ENCODE measurements at places on chromosomes 6 and 20.

DNA sequence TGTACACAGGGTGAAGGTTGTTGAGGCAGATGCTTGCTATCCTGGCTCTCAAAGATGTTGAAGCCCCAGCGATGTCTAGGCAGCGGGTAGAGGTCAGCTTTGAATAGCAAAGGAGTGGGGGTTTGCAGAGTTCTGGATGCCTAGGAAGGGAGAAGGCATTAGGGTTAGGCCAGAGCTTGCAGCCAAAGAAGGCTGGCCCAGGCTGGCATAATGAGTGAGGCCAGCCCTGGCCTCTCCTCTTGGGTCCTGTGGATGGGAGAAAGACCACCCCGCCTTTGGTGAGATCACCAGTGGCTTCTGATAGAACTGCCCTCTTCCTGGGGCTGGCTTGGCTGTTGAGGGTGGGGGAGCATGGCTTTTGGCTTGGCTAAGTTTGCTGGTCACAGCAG lies 406 bp upstream of the WFDC5 start:
- no peak for DNase-seq

GRCh38 chr6:85402922-85403321 lies 47.0 kb upstream of the NT5E start:
- no peak for DNase-seq

DNA sequence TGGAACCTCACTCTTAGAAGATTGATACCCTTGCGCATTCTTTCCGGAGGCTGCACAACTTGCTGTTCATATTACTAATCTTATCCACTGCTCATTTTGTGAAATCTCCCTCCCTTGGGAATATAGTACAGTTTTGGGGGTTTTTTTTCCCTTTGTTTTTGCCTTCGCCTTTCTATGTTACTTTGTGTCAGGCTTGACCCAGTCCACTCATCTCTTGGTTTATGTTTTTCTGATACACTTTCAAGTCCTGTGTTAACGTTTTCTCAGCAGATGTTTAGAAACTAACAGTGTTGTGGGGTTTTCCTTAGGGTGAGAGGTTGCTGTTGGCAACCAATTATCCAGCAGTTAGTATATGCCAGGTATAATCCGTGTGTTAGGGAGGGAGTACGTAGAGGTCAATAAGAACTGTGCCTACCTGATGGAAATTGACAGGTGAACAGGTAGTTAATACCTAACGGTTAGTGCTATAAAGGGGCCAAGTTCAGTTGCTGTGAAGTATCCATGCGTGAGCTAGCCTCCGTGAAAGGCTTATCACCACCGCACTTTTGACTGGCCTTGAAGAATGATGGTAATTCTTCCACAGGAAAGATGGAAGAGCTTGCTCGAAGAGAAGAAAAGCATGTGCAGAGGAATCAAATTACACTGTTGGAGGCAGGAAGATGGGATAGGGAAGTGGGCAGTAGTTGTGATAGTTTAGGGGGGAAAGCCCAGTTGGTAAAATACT lies 1.4 kb downstream of the NFYA start:
- no peak for DNase-seq

DNA sequence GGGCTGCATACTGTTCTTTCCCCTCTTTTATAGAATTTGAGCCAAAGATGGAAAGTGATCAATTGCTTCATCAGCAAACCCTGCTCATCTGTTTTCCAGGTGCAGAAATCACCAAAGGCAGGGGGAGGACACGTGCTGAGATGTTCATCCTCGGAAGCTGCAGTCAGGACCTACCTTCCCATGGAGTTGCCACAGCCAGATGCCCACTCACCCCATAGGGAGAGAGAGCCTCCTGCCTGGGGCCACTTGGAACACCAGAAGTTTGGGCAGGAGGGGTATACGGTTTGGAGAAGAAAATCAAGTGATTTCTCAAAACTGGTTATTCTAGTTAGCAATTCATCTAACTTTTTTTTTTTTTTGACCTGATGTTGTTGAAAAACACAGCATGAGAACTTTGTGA lies 5.3 kb upstream of the CST7 start:
- DNase-seq = no peak

- DNase-seq = no peak
These were observed 217.1 kb downstream of the ANKRD60 start for GRCh38 chr20:58011106-58011946.

- DNase-seq = no peak
These were observed 3.7 kb downstream of the NRN1 start for GRCh38 chr6:6002848-6003620.

DNA sequence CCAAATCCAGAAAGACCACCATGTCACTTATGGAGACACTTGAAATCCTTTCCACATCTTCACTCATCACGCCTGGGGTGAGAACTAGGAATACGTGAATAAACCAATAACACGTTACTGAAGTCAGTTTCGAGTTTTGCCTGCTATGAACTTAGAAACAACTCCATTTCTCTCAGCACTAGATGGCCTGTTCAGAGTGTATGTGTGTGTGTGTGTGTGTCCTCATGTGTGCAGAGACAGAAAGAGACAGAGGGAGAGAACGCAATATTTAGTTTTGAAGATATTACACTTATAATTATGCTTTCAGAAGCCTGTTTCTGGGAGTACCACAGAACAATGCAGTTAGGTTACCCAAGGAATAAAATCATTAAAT lies 81.2 kb upstream of the CCN6 start:
- DNase-seq = no peak

DNA sequence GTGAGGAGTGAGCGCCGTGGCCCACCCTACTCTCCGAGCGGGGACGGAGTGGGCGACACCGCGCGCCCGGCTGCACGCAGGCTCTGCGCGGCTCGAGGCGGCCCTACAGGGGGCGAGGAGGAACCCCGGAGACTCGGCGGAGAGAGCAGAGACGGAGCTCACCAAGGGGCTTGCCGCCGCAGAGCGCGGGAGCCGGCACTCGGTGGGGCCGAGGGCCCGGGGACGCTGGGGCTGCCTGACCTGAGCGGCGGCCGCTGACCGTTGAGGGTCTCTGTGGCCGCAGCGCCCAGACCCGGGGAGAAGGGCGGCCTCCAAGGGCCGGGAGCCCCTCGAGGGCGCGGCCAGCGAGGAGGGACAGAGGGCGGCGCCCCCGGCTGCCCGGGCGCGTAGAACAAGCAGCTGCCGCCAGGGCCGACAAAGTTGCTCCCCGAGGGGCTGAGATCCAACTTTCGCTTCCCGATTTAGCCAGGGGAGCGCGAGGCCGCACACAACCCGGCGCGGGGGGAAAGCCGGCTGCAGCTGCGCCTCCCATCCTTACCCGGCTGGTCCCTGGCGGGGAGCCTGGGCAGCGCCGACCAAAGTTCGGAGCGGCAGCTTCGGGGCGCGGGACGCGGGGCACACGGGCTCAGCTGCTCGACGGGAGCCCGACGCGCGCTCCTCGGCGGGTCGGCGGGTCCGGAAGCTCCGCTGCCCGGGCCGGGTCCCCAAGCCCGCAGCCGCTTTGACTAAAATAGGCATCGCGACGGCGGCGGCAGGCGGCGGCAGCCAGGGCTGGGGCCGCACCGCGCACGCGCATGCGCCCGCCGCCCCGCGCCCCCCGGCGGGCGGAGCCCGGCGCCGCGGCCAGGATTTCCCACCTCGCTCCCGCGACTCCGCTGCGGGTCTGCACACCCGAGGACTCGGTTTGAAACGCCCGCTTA lies 43.1 kb downstream of the POPDC3 start:
- DNase-seq = peak; percentile 85

GRCh38 chr6:31903957-31904356 lies 2.1 kb upstream of the ZBTB12 start:
- DNase-seq = no peak

DNA sequence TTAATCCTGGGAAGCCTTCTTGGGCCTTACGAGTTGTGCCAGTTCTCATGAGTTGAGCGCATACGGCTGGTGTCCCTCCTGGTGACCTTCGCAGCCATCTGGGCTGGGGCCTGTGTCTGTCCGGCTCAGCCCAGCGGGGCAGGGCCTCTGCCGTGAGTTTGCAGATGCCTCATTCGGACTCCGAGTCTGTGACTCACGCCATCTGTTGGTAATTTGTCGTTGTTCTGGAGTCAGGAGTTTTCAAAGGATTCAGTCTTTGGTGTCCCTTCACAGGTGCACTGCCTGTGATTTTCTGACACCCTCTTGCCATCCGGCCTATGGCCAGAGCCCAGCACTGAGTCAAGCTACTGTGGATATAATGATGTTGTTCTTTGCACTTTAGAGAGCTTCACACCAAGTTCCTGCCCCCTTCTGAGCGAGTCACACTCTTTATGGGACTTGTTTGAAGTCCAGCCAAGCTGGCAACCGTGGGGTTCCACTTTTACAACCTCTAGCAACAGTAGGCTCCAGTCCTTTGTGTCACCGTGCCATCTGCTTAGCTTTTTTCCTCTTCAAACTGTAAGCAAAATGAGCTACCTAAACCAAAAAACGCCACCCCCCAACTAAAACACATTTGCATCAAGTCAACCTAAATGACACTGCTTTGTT lies 175.6 kb downstream of the AIG1 start:
- DNase-seq = peak; percentile 91

DNA sequence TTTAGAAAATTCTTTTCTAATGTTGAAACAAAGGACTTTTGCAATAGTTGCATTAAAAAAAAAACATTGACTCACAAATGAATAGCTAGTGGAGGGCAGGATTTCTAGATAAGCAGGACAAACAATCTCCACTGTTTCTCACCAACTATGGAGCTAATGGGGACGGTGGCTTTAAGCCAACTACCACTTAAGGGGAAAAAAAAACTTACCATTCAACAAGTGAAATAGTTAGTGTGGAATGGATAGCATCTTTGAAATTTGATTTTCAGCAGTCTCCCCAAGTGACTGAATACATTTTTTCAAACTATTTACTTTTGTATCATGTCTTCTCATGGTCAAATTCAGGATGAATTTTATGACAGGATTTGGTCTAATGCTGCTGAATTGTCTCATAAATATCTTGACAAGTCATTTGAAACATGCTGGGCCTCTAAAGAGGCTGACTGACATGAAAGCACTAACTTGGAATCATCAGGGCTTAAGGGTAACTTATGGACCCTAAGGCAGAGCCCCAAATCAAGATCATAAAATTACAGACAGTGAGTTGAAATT lies 100.5 kb downstream of the EYA4 start:
- DNase-seq = no peak

DNA sequence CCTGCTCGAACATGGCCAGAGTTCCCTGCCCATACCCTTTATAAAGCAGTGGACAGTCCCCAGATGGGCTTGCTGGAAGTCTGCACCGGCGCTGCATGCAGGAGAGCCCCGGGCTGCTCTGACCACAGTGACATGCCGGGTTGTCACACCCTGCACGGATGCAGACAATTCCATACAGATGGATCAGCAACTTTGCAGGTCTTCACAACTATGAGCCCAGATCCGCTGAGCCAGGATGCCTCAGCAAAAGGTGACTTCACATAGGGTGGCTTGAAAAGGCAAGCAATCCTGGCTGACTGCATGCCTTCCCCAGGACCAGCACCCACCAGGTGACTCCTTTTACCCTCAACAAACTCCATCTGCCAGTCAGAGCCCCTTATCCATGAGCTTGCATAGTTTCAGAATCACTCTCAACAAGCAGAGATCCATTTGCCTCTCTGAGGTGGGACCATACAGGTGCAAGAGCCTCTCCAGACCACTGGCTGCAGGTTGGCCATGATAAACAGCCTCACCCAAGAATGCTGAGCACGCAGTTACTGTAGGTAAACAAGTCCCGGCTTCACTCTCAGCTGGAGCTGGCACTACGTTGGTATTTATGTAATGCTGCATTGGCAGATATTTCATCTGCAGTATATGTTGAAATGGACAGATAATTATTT lies 183.0 kb upstream of the QKI start:
- no peak for DNase-seq

- DNase-seq = no peak
These were observed 40.0 kb downstream of the MYLIP start for GRCh38 chr6:16168858-16169257.

- peak; percentile 3 for DNase-seq
These were observed 2.1 kb downstream of the KHDRBS2 start for GRCh38 chr6:62283796-62284411.

GRCh38 chr20:34968042-34968775 lies 12.5 kb downstream of the MYH7B start:
- no peak for DNase-seq

DNA sequence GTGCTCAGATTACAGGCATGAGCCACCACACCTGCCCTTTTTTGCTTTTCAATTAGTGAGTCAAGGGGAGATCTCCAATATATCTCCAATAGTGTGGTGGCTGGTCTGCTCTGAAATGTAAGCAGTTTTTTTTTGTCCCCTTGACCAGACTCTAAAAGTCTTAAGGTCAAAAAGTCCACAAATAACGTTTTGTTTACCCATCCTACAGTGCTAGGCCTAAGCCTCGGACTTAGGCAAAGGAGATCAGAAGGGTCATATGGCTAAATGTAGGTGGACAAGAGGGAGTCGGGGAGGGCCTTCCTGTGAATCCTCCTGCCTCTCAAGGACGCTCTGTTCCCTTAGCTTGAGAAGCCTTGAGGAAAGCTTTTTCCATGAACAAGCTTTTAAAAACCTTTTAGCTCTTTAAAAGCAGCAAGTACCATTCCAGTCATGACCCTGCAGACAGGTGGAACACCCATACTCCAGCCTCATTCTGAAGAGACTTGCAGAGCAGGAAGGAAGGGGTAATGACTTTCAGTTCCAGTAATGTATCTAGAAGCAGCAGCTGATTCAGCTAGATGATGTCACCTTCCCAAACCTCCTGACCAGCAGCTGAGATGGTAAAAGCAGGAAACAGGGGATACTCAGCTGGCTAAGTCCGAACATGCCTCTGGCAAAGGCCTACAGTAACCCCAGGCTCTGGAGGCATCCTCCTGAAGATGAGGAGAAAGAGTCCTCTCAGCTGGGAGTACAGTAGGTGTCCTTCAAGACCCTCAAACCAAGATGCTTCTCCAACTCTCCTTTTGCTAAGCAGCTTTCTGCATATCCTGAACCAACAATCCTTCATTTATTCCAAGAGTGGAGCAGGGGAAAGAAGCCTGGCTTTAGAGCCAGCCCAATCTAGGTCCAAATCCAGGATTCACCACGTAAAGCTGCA lies 23.6 kb downstream of the BCL2L1 start:
- DNase-seq = peak; percentile 94

GRCh38 chr6:111771629-111772028 lies 101.6 kb downstream of the FYN start:
- DNase-seq = no peak

DNA sequence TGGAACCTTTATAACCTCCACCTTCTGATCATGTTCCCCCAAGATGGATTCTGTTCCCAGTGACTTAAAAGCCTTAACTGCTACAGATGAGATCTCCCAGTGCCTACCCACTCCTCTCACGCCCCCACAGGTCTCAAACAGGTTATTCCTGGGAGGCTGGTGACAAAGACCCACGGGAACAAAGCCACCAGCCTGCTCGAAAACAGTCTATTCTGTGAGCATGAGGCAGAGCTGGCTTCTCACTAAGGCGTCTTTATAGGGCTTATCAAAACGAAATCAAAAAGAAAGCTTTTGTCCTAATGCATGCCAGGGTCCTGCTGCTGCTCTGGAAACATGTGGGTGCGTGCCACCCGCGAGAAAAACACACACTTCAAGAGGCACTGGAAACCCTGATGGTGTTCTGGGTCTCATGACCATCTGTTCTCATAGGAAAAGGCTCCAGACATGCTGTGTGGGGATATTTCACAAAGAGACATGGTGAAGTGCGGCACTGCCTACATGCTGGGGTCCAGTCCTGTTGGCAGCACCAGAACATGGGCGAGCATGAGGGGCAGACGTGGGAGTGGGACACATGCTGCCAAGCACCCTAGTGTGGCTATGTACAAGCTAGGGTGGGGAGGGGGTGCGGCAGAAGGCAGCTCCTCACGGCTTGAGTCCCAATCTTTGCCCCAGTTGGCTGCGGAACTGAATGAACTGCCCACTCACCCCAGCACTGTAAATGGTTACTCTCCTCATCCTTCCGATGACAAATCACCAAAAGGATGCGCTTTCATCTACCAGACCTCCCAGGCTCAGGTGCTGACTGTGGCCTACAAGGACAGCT lies 2.1 kb downstream of the FKBP1A start:
- DNase-seq = no peak

GRCh38 chr6:160360955-160361354 lies 12.8 kb downstream of the SLC22A3 start:
- DNase-seq = no peak

All from AG08395 (cell line).